ENCODE measurements at places on chromosomes 13 and 19.

GRCh38 chr19:30044273-30045248, 102.5 kb downstream of the URI1 start:
- DNase-seq = no peak

DNA sequence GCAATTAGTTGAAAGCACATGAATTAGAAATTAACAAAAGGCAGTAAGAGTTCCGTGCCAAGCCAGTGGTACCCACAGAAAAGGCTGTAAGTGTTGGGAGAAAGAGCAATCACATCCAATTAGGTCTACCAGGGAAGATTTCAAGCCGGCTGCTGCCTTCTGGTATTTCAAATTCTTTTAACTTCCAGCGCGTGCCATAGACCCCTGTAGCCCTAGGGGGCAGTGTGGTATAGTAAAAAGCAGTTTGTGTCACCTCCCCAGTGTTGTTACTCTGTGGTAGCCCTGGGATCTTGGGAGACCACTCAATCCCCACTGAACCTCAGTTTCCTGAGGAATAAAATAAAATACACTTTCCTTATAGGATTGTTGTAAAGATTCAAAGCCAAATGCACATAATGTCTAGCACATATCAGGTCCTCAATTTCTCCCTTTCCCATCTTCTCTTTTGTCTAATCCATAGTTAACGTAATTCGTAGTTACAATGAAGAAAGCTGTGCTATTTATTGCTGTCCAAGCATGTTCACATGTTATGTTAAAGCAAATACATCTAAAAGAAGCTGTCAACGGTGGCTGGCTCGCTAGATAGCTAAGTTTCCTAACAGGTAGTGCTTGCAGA, 230.2 kb downstream of the TDRD3 start:
- peak; percentile 8 for DNase-seq

DNA sequence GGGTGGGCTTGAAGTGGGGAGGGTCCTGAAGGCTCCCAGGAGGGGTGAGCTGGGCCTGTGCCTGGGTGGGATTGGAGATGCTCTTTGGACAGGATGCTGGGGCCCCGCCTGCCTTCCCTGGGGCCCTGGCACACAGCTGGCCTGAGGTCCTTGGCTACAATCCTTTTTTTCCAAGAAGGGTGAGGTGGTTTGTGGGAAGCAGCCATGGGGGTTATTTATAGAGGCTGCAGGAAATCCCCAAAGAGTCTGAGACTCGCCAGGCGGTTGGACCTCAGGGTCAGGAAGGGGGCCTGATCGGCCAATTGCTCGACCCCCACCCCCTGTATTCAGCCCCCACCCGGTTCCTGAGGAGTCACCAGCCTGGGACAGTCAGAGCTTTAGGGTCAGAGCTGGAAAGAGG, 10.0 kb downstream of the GTPBP3 start:
- DNase-seq = no peak

DNA sequence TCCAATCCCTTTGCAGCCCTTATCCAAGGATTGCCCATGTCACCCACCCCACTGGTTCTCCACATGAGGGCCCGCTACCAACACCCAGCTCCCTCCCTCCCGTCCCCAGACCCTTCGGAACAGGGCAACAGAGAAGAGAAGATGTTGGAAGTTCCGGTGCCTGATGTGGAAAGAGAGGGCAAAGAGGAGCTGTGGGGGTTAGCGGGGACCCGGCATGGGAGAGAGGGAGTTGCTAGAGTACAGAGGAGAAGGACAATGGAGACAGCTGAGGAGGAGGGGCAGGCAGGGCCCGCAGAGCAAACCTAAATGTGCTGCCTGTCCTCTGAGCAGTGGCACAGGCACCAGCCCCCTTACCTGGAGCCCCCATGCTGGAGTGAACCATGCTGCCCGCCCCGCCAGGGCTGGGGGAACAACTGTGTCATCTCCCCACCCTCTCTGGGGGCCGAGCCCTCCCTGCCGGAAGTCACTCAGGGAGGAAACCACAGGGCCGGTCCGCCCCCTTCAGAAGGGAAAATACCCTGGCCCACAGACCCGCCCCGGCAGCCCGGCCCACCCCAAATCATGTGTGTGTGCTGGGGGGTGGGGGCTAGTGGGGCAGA, at the start of gene POU2F2:
POU2F2 (minus strand) TSS at position 417 of the 599 bp plus-strand sequence; CDS start at position 382, 35 bp downstream.
- DNase-seq = peak; percentile 34

DNA sequence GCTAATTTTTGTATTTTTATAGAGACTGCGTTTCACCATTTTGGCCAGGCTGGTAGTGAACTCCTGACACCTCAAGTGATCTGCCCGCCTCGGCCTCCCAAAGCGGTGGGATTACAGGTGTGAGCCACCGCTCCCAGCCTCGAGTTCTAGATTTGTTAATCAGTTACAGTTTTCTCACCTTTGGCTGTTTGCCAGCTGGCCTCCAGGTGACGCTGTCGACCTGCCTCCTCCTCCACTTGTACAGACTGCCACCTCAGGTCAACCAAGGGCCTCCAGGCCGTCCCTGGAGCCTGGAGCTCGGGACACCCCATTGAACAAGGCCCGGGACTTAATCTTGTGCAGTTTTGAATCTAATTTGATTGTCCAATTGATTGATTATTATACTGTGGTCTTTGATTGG, 45.5 kb downstream of the IER2 start:
- no peak for DNase-seq

GRCh38 chr13:73304442-73304841, 245.6 kb downstream of the KLF5 start:
- DNase-seq = no peak

DNA sequence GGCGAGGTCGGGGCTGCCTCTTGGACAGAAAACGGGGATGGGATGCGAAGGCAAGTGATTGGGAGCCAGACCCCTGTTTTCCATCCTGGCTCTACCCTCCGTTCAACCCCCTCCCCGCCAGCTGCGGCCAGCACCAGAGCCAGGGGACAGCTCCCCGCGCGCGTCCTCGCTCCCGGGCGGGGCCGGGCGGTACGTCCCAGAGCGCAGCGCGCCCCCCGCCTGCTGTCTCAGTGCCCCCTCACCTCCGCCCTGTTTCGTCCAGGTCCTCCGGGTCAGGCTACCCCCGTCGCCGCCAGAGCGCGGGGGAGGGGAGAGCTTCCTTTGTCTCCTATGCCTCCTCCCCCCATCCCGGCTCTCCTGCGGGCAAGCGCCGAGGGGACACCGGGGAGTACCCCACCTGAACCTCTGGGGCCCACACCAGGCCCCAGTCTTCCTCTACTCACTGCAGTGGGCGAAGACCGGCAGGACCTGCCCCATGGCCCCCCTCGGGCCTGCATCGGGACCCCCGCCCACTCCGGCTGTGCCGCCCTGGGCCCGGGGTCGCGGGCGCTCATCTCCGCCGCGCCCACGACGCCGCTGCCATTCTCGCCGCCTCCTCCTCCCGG, 396 bp downstream of the RTN2 start:
- no peak for DNase-seq

DNA sequence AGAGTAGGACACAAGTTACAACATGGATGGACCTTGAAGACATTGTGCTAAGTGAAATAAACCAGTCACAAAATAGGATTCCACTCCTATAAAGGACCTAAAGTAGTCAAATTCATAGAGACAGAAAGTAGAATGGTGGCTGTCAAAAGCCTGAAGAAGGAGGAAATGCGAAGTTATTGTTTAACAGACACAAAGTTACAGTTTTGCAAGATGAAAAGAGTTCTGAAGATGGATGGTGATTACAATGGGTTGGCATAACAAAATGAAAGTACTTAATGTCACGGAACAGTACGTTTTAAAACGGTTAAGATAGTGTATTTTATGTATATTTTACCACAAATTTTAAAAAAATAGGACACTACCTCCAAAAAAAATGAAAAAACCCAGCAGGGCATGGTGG, 34.8 kb downstream of the FOXO1 start:
- DNase-seq = no peak

DNA sequence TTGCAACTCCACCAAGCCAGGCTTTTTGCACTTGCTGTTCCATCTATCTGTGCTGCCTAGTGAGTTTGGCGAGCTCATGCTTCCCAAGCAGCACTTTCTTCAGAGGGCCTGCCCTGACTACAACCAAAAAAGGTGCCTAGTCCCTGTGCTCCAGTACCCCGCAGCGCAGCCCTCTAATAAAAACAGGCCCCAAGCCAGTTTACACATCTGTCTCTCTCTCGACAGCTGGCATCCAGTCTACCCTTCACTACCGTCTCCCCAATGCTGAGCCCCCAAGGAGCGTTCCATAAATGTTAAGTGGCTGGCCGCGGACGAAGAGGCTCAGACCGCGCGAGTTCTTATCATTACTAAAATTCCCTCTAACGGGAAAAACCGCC, 512 bp downstream of the MED4 start:
- DNase-seq = no peak

- peak; percentile 68 for DNase-seq
These were observed 9.0 kb upstream of the ACSBG2 start for GRCh38 chr19:6126335-6126974.

- DNase-seq = no peak
These were observed 50.1 kb upstream of the C13orf46 start for GRCh38 chr13:114023716-114024602.

DNA sequence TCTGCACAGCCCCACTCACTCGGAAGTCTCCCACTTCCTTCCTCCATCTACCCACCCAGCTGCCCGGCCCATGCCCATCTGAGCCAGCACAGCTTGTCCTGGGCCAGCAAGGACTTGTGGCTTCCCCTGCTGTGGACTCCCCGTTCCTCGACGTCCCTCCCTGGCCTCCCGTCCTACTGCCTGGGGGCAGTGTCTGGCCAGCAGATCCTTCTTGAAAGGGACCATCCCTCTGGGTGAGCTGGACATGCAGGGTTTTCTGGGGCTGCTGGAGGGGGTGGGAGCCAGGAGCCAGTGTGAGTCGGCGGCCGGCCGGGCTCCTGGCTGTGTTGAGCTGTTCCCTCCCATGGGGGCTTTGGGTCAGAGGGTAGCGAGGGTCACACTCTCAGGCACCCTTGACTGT, 26.7 kb downstream of the CRTC1 start:
- no peak for DNase-seq

GRCh38 chr13:84865783-84866221, 933.4 kb downstream of the SLITRK6 start:
- no peak for DNase-seq

DNA sequence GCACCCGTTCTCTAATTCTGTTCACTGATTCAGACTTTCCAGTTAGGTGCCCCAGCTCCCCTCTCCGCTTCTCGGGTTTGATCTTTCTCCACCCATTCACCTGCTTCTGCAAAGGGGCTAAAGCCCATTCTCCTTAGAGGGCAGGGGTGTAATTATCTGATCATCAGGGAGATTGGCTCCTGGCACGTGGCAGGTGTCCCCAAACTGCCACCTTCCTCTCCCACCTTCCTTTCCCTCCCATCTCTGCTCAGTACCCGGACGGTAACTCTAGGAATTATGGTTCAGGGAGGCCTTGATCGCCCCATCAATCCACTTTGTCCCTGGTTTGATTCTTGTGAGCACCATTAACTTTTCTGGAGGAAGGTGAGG, 212 bp downstream of the FFAR1 start:
- no peak for DNase-seq

DNA sequence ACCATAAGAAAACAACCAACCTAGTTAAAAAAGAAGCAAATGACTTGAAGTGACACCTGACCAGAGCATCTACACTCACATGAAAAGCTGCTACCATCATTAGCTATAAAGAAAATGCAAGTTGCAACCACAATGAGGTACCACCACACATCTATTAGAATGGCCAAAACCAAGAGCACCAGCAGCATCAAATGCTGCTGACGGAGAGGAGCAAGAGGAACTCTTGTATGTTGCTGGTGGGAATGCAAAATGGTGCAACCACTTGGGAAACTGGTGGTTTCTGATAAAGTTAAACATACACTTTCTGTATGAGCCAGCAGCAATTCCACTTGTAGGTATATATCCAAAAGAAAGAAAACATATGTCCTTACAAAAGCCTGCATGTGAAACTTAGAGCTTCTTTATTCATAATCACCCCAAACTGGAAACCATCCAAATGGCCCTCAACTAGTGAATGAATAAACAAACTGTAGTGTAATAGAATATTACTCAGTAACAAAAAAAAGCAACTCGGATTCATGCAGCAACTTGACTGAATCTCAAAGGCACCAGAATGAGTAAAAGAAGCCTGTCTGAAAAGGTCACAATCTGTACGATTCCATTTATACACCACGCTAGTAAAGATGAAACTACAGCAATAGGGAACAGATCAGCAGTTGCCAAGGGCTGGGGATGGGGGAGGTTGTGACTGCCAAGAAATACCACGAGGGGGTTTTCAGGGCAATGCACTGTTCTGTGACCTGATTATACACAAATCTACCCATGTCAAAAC, 60.9 kb upstream of the RANBP3 start:
- no peak for DNase-seq

GRCh38 chr19:16951529-16951928, 62.7 kb downstream of the F2RL3 start:
- no peak for DNase-seq

- DNase-seq = no peak
These were observed 2.7 kb downstream of the WDR88 start for GRCh38 chr19:33134571-33135041.

DNA sequence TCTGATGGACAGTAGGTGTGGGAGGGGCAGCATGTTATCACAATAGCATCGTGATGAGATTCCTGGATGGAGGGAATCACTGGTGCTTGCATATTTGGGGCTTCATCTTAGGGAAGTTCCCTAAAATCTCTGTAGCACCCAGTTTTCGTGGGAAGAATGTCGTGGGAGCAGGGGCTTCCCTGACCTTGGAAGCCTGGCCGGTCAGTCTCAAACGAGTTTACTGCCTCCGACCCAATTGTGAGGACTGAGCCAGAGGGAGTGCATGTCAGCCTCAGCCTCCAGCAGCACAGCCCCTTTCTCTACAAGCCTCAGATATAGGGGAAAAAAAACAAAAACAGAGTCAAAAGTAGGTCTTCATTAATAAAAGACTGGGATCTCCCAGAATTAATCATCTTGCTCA, 32.2 kb downstream of the COL4A2 start:
- DNase-seq = no peak

- DNase-seq = peak; percentile 92
These were observed 45.3 kb downstream of the UFM1 start for GRCh38 chr13:38394777-38395496.

- DNase-seq = no peak
These were observed 44.1 kb downstream of the SLAIN1 start for GRCh38 chr13:77741597-77741972.

DNA sequence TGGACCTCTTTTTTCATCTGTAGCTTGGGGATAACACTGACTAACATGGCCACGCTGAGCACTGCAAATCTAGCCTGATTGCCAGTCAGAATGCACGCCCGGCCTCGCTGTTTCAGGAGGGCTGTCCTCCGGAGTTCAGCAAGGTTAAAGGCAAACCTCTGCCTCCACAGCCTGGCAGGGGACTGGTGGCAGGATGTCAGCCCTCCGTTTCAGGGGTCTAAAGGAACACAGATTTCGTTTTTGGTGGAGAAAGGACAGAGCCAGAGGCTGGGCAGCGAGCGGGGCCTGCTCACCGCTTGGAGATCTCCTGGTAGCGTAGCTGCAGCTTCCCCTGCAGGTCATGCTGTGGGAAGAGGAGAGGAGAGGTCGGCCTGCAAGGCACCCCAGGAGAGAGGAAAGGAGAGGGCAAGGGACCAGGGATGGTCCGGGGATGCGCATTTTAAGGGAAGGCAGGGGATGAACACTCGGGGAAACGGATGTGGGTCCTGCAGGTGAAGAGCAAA, 560 bp downstream of the NDUFA7 start:
- DNase-seq = no peak
